ENCODE measurements at places on chromosomes 6 and 20. TPM values are rescaled to one million over a fixed set of nuclear protein-coding genes. Genes with fewer than 3 reads are reported as not detected.

Gene ESR1
- not detected for total RNA-seq

Gene SPTLC3
- 0.01 TPM for total RNA-seq

Gene ALDH8A1
- 0.10 TPM for total RNA-seq

Gene BPIFA1
- total RNA-seq, result not detected

Gene BPIFB2
- not detected for total RNA-seq

Gene CLDN20
- not detected for total RNA-seq

Gene FERMT1
- 14.7 TPM for total RNA-seq

Gene EDN1
- 38.8 TPM for total RNA-seq

Gene SRSF12
- 1.6 TPM for total RNA-seq

Gene RIMS1
- total RNA-seq, result not detected

Gene ADGRF5
- not detected for total RNA-seq

Gene ARMH2
- total RNA-seq, result not detected

Gene PRICKLE4
- total RNA-seq, result 1.2 TPM
